Activated naive CD8-positive, alpha-beta T cell treated with anti-CD3 and anti-CD28 coated beads for 36 hours (primary cell): ENCODE measurements at places on chromosomes 1 and 21. TPM values are rescaled to one million over a fixed set of nuclear protein-coding genes. Genes with fewer than 3 reads are reported as not detected.

SPRR3 gene
- not detected for total RNA-seq

GRCh38 chr1:58201492-58202106 lies 344.9 kb downstream of the OMA1 start:
- H3K4me3 ChIP-seq, result no peak overlapping the region
- DNase-seq, result no peak
- no peak overlapping the region for H3K27ac ChIP-seq
- H3K36me3 ChIP-seq, result no peaks in the 10 kb centered on the region

- no peak overlapping the region for H3K4me3 ChIP-seq
- H3K4me1 ChIP-seq, result peaks cover 6% of the 10 kb centered on the region
- no peak overlapping the region for H3K27ac ChIP-seq
- H3K36me3 ChIP-seq, result no peaks in the 10 kb centered on the region
Measured at GRCh38 chr1:227895828-227896685, 51.7 kb downstream of the WNT9A start.

GRCh38 chr1:58749646-58750045 lies 34.2 kb downstream of the JUN start:
- H3K27ac ChIP-seq, result no peak overlapping the region
- no peaks in the 10 kb centered on the region for H3K27me3 ChIP-seq
- no peak for DNase-seq
- peaks cover 15% of the 10 kb centered on the region for H3K4me1 ChIP-seq
- H3K36me3 ChIP-seq, result peaks cover 7% of the 10 kb centered on the region

CLDN17 gene
- not detected for total RNA-seq

GRCh38 chr1:204041803-204042505 lies 31.0 kb upstream of the SOX13 start:
- no peak overlapping the region for H3K27ac ChIP-seq
- H3K36me3 ChIP-seq, result no peaks in the 10 kb centered on the region
- no peak for DNase-seq
- no peak overlapping the region for H3K4me3 ChIP-seq
- H3K27me3 ChIP-seq, result peaks cover 3% of the 10 kb centered on the region

LRRC53 gene
- total RNA-seq, result not detected

KTI12 gene
- 18.1 TPM for total RNA-seq

FOXO6 gene
- 0.19 TPM for total RNA-seq

GRCh38 chr1:3313576-3313950 lies 140.9 kb upstream of the ARHGEF16 start:
- H3K4me3 ChIP-seq, result no peak overlapping the region
- H3K36me3 ChIP-seq, result no peaks in the 10 kb centered on the region
- DNase-seq, result no peak
- H3K27ac ChIP-seq, result no peak overlapping the region
- peaks cover 14% of the 10 kb centered on the region for H3K4me1 ChIP-seq

- peak overlapping the region; percentile 92 for H3K4me3 ChIP-seq
- no peaks in the 10 kb centered on the region for H3K27me3 ChIP-seq
- peaks cover 39% of the 10 kb centered on the region for H3K4me1 ChIP-seq
- peaks cover 15% of the 10 kb centered on the region for H3K36me3 ChIP-seq
- DNase-seq, result no peak
Measured at GRCh38 chr1:161199506-161200139, 769 bp upstream of the ADAMTS4 start.

GRCh38 chr1:216807696-216808095 lies 84.5 kb upstream of the ESRRG start:
- no peak for DNase-seq
- H3K27me3 ChIP-seq, result no peaks in the 10 kb centered on the region
- no peak overlapping the region for H3K4me3 ChIP-seq

DNA sequence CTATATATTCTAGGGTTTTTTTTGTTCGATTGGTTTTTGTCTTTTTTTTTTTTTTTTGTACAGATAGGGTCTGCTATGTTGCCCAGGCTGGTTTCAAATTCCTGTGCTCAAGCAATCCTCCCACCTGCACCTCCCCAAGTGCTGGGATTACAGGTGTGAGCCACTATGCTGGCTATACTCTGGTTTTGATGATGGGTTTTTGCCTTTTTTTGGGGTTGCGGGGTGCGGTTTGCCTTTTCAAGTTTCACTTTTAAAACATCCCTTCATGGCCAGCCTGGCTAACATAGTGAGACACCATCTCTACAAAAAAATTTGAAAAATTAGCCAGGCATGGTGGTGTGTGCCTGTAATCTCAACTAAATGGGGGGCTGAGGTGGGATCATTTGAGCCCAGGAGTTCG lies 10.0 kb downstream of the KDM5B start:
- H3K27ac ChIP-seq, result no peak overlapping the region
- peaks cover 14% of the 10 kb centered on the region for H3K36me3 ChIP-seq
- no peaks in the 10 kb centered on the region for H3K27me3 ChIP-seq
- no peak overlapping the region for H3K4me3 ChIP-seq
- peaks cover 34% of the 10 kb centered on the region for H3K4me1 ChIP-seq
- no peak for DNase-seq

DNA sequence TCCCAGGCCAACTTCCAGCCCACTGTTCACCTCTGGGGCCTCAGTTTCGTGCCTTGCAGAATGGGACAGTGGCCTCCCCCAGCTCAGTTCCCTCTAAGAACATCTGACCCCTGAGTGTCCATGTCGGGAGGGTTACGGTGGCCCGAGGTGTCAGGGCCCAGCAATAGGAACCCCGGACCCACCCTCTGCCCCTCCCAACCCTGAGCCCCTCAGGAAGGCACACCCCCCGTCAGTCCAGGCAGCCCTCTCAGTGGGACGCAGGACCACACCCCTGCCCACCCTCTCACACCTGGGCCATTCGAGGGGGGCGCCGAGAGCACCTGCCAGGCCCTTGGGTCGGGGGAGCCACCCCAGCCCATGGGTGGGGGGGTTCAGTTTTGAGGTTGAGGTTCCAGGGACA lies 447 bp downstream of the TTC34 start:
- H3K27ac ChIP-seq, result no peak overlapping the region
- no peak overlapping the region for H3K4me3 ChIP-seq
- H3K4me1 ChIP-seq, result peaks cover 2% of the 10 kb centered on the region
- no peak for DNase-seq
- H3K27me3 ChIP-seq, result peaks cover 17% of the 10 kb centered on the region

LINGO4 gene
- total RNA-seq, result not detected

DNA sequence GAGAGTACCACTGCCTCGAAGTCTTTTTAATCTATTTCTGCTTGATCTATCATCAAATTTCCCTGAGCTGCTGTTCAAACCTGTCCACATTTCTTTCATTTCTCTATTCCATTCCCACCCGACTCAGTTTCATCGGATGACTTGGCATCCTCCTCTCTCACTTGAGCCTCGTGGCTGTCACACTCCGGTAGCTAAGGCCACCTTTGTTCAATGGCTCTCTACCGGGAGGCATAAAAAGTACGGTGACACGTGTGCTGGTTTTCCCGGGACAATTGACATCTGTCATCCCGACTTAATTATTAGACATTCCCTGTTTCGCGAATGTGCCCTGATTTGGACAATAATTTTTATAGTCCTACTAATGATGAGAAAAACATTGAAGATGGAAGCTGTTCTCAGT lies 22.6 kb downstream of the MIS18A start:
- H3K27ac ChIP-seq, result no peak overlapping the region
- DNase-seq, result no peak
- no peaks in the 10 kb centered on the region for H3K36me3 ChIP-seq

DNA sequence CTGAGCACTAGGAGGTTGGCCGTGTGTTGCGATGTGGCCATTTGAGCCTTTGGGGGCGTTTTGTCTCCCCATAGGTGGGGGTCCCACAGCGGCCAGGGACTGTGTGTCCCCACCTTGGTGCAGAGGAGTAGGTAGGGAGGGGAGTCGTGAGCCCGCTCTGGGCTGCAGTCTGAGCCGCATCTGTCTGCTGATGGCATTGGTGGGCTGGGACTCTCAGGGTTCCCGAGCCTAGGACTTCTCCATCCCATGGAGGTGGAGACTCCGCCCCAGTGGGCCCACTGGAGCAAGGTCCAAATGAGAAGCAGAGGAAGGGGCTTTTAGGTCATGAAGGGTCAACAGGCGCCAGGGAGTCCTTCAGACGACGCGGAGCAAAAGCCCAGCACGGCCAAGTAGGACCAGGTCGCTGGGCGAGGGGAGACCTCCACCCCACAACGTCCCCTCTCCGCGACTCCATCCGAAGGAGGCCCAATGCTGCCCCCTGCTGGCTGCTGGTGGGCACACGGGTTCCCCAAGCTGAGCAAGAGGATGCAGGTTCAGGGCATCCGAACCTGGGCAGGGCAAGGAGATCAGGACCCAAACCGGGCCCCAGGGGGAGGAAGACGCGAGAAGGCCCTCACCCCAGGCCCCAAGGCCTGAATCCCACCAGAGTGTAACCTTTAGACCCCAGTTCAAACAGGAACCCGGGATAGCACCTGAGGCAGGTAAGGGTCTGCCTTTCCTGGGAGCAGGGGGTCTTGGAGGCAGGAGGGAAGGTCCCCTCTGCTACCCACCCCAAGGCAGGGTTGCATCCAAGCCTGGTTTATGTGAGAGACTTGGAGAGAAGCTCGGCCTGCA lies 14.9 kb downstream of the TTC34 start:
- DNase-seq, result peak; percentile 62
- no peak overlapping the region for H3K4me3 ChIP-seq
- H3K27me3 ChIP-seq, result peaks cover 39% of the 10 kb centered on the region
- no peak overlapping the region for H3K27ac ChIP-seq

GRCh38 chr1:199018471-199019135 lies 379.8 kb downstream of the PTPRC start:
- no peaks in the 10 kb centered on the region for H3K36me3 ChIP-seq
- H3K4me1 ChIP-seq, result peaks cover 9% of the 10 kb centered on the region
- no peaks in the 10 kb centered on the region for H3K27me3 ChIP-seq

MTMR11 gene
- 1.8 TPM for total RNA-seq

DNA sequence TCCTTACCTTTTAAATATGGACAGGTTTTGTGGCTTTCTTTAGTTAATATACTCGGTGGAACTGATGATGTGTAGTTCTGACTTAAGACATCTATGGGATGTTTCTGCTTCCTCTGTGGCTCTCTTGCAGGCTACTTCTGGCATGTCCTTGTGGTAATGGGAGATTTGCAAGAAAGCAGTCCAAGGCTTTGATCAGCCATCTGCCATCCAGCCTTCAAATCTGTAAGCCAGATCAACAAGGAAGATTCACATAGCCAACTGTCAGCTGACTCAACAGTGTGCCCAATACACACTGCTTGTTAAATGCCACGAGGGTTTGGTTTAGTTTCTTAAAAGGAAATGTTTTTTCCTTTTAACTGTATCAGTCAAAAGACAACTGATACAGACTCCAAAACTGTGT lies 722.2 kb upstream of the CHRM3 start:
- H3K4me3 ChIP-seq, result no peak overlapping the region
- no peaks in the 10 kb centered on the region for H3K36me3 ChIP-seq
- no peaks in the 10 kb centered on the region for H3K4me1 ChIP-seq
- H3K27ac ChIP-seq, result no peak overlapping the region
- no peak for DNase-seq

CYYR1 gene
- total RNA-seq, result not detected

DNA sequence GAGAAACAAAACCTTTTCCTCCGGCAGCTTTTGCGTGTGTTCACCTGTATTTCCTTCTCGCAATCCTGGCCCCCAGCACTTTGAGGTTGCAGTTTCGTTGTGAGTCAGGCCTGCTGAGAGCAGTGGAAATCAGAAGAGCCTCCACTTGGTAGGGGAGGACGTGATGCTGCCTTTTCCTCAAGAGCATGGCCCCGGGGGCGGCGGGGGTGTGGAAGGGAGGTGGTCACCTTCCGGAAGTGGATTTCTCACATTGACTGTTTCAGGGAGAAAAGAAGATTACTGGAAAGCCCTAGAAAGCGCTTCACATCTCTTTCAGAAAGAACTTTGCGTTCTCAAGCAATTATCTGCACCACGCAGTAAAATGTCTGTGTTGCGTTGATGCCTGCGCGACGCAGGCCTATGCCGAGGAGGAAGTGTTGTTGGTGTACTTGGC lies 12.2 kb upstream of the IL10 start:
- no peaks in the 10 kb centered on the region for H3K36me3 ChIP-seq
- peak; percentile 89 for DNase-seq
- H3K4me3 ChIP-seq, result peak overlapping the region; percentile 63

SHC1 gene
- 34.7 TPM for total RNA-seq

ASCL5 gene
- total RNA-seq, result 0.30 TPM

OR2G6 gene
- total RNA-seq, result not detected

DNA sequence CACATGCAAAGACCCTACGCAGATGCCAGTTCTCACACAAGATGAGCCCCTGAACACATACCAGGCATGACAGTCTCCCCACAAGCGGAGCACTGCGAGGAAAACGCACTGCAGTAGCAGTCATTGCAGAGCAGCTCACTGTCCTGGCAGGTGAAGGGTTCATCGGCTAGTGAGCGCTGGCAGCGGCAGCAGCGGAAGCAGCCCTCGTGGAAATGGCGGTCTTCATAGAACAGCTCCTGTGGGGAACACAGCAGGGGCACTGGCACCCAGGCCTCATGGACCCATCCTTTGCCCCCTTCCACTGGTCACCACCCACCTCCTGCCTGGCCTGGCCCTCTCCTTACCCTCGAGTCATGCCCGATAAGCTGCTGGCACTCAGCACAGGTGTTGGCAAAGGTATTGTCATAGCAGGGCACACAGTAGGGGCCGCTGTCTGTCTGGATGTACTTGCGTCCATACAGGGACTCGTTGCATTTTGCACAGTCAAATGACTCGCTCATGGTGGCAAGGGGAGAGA lies 6.3 kb downstream of the FHL3 start:
- no peak for DNase-seq
- H3K36me3 ChIP-seq, result peaks cover 29% of the 10 kb centered on the region
- H3K4me1 ChIP-seq, result peaks cover 48% of the 10 kb centered on the region
- H3K27ac ChIP-seq, result peak overlapping the region; percentile 90

RIPPLY3 gene
- not detected for total RNA-seq

GRCh38 chr1:175673371-175674150 lies 69.8 kb downstream of the TNR start:
- H3K27ac ChIP-seq, result no peak overlapping the region
- H3K4me1 ChIP-seq, result no peaks in the 10 kb centered on the region
